Amniotic stem cell (primary cell): ENCODE measurements at places on chromosomes 12 and 14.
A peak's percentile ranks its signal among the peaks of the same experiment; 100 is the strongest.

DNA sequence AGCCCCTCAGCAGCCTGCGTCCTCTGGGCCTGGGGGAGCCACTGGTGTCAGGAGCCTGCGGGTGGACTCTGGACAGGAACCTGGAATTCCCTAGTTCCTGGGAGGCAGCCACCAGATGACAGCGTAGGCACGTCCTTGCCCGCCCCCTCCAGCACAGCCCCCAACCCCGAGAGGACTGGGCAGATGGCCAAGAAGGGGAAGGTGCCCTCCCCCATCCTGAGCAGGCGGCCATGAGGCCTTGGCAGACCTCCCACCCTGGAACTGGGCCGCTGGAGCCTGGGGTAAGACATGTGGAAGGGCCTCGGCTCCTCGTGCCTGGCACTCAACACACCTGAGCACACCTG, 60.4 kb upstream of the FBRSL1 start:
- DNase-seq, result no peak

DNA sequence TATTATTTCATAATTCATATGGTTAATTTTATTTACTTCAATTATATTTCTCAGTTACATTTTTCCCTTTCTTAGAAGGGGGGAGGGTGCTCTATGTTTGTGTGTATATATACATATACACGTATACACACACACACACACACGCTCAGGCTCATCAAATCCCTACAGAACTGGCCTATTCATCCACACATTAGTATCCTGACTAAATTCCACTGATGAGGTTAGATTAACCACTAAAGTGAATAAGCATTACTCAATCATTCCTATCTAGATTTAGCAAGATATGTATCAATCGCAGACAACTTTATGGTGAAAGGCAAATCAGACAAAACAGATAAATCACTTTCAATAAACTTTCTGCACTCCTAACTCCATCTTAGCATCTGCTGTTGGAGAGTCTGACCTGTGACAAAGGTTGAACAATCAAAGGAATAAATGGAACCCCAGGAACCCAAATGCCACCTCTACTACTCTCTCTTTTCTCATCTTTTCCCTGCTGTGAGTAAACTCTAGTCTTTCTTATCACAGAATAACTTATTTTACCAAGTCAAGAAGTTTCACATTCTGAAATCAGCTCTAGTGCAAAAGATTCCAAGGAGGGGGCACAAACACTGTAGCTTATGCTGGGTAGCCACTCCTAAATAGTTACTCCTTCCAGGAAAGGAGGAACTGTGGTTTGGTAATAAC, 67.6 kb downstream of the RALGAPA1 start:
- DNase-seq, result no peak

DNA sequence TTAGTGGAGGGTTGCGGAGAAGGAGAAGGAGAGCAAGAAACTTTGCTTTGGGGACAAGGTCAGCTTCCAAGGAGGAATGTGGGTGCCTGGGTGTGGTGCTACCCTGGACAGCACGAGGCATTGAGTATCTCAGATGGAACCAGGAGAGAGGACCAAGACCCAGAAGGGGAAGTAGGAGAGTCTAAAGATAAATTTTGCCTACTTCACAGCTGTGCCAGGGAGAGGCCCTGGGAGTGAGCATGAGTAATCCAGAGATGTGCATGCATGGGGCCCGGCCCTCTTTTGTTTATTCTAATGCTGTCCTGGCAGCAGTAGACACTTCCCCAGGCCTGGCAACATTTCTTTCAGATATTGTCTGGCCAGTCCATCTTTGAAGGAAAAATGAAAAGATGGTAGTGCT, 49.5 kb upstream of the GNPNAT1 start:
- DNase-seq, result peak; percentile 43

GRCh38 chr14:71574976-71575375, 357.3 kb upstream of the RGS6 start:
- peak; percentile 46 for DNase-seq

DNA sequence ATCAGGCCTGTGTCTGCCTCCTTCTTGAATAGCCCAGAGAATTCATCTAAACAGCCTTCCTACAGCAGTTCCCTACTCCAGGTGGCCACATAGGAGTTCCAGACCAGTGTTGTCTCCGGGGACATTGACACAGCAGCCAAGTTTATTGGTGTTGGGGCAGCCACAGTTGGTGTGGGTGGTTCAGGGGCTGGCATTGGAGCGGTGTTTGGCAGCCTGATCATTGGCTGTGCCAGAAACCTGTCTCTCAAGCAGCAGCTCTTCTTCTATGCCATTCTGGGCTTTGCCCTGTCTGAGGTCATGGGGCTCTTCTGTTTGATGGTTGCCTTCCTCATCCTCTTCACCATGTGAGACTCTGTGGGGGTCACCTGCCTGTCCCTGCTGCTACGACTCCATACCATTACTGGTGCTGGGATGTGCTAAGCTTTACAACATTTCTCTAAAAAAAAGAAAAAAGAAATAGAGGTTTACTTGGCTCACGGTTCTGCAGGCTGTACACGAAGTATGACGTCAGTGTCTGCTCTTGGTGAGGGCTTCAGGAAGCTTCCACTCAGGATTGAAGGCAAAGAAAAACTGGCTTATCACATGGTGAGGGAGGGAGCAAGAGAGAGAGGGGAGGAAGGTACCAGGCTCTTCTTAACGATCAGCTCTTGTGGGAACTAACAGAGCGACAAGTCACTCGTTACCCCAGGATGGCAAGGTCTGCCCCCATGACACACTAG, 57.5 kb downstream of the CHST11 start:
- no peak for DNase-seq

DNA sequence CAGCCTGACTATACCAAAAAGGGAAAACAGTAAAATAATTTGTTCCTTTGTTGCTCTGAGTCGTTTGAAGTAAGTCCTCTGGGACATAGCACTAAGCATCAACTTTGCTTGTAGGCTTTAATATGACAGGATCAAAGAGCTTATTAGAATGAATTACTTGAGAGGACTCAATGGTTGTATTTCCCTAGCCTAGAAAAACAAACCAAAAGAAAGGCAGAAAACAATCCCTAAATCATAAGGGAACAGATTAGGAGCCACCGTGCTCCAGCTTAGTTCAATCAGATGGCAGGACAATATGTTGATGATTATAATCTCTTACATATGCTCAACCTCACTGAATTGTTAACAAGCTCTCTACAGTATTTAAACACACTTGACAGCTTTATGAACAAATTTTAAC, 988.4 kb downstream of the FLRT2 start:
- no peak for DNase-seq

DNA sequence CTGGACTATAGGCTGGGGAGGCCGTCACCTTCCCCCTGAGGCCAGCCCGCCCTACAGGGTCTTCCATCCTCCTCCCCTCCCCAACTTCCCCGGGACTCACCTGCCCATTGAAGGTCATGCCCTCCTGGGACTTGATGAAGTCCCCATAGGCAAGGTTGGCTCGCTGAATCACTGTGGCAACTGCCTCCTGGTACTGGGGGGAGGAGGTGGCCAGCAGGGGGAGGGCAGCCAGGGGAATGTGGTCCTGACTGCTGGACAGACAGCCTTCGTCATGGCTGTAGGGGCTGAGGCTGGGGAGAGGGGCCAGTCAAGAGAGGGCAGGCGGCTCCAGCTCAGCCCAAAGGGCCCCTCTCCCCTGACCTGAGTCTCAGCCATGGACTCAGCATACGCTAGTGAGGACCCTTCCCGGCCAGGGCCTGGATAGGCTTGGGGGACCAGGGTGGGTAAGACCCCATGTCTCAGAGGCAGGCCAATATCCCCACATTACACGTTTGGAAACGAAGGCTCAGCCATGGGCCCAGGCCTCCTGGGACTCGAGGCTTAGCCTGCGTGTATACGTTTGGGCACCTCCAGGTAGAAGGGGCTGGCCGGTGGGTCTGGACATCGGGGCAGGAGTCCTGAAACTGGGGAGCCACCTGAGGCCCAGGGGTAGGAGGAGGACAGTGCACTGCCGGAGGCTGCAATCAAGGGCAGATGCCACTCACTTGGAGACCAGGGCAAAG, 16.3 kb downstream of the ARL6IP4 start:
- DNase-seq, result no peak

GRCh38 chr12:57110104-57111030, 795 bp downstream of the STAT6 start:
- DNase-seq, result no peak

- no peak for DNase-seq
Measured at GRCh38 chr12:63090716-63091115, 60.3 kb downstream of the AVPR1A start.

DNA sequence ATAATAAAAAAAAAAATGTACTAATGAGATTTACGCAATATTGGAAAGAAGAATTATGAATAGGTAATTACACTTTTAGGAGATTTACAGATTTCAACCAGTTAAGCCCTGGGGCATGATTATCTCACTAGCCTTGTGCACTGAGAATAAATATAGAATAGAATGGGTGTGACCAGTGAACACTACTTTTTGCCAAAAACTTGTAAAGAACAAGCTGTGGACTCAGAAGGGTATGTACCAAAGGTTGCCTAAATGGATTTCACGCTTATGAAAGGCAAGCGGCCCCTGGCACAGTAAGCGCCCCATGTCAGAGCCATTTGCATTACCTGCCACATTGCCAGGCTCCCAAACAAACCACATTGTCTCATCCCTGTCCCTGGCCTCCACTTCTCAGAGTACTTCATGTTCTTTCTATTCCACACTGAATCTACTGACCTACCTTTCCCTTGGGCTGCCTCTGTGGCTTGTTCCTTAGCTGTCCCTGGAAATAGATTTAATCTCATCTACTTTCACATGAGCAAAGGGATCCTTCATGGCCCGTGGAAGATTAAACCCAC, 170.6 kb upstream of the DIO2 start:
- no peak for DNase-seq

- no peak for DNase-seq
Measured at GRCh38 chr14:32514236-32514635, 185.1 kb downstream of the AKAP6 start.

DNA sequence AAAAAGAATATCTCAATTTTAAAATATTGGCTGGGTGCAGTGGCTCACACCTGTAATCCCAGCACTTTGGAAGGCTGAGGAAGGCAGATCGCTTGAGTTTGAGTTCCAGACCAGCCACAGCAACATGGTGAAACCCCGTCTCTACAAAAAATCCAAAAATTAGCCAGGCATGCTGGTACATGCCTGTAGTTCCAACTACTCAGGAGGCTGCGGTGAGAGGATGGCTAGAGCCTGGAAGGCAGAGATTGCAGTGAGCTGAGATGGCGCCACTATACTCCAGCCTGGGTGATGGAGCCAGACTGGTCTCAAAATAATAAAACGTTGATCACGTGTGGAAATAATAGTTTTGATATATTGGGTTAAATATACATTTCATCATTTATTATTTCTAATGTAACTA, 5.7 kb downstream of the MTRFR start:
- no peak for DNase-seq

GRCh38 chr12:131716282-131716681, 5.4 kb downstream of the SFSWAP start:
- no peak for DNase-seq

DNA sequence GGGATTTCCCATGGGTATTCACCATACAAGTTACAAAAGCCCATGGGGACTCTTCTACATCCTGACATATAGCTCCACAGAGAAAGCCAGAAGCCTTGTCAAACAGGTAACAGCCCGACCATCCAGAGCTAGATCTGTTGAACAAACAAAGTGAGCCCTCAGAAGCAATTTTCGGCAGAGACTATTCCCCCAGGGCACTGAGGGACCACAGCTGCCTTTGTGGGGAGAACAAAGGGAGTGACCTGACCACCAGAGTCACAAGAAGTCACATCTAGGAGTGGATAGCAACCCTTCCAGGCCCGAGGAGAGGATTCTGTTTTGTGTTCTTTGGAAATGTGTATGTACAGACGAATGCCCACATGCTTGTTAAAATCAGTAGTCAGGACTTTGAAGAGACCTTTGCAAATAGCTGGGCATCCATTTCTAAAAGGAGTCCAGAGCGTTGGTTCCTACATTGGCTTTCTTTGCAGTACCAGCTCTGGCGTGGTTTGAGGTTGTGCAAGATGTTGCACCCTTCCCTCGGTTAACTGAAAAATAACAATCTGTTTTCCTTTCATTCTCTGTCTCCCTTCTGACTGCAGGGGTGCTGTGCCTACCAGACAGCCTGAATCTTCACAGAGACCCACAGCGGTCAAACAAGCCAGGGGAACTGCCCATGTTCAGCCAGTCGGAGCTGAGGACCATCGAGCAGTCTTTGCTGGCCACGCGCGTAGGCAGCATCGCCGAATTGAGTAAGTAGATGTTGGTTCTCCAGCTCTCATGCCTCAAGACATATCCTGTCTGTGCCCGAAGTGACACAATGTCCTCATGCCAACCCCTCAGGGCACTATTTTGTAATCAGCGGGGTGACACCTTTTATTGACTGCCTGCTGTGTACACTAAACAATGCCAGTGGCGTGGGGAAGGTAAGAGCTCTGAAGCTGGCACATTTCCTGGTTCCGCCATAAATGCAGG, 165.4 kb upstream of the PWP1 start:
- DNase-seq, result no peak

GRCh38 chr14:75289840-75290388, 11.3 kb downstream of the FOS start:
- DNase-seq, result no peak

DNA sequence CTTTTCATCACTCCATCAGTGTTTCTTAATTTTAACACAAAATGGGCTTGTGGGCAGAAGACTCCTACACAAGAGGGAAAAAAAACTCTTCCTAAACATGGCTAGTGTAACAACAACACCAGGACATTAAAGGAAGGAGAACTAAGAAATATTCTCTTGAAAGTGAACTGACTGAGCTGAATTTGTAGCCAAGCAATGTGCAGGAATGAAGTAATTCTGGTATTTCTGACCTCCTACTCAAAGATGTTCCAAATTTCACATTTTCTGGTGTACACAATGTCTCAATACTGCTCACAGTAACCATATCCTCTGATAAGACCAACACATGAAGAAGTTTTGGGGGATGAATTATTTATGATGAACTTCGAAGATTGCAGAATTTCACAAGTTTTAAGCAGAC, 357.3 kb downstream of the DUSP6 start:
- DNase-seq, result no peak

DNA sequence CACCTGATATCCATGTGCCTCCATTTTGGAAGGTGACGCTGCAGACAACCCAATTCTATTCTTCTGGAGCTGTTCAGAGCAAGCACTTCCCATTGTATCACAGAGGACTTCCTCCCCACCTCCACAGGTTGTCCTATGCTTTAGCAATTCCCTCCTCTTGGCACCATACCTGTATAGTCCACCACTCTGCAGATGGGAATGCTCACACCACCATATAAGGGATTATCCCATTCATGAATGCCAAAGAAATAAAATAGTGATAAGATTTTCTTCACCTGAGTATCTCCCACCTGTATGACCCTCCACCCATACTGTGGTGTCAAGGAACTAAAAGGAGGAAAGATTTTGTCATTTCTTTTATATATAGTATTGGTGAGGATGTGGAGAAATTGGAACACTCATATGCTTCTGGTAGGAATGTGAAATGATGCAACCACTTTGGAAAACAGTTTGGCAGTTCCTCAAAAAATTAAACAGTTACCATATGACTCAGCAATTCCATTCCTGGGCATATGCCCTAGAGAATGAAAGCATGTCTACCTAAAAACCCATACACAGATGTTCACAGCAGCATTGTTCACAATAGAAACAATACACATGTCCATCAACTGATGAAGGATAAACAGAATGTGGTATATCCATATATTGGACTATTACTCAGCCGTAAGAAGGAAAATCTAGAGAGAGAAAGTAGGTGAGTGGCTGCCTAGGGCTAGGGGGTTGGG, 75.2 kb downstream of the FIGNL2 start:
- DNase-seq, result peak; percentile 41
